ENCODE measurements at places on chromosomes 3 and 15.

GRCh38 chr3:112623213-112623612 lies 17.7 kb downstream of the CCDC80 start:
- no peak for DNase-seq

DNA sequence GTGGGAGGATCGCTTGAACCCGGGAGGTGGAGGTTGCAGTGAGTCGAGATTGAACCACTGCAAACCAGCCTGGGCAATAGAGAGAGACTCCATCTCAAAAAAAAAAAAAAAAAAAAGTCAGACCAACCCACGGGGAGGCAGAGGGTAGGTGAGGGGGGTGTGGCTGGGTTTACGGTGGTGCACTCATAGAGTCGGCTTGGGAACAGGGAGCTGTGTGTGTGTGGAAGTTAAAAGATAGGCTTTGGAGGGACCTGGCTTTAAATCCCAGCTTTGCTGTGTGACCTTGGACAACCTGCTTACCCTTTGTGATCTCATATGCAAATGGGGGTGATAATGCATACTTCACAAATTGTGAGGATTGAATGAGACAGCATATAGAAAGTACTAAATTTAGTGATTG lies 10.0 kb upstream of the ISLR2 start:
- DNase-seq, result no peak

GRCh38 chr3:135908225-135908624 lies 57.3 kb upstream of the PPP2R3A start:
- peak; percentile 89 for DNase-seq

DNA sequence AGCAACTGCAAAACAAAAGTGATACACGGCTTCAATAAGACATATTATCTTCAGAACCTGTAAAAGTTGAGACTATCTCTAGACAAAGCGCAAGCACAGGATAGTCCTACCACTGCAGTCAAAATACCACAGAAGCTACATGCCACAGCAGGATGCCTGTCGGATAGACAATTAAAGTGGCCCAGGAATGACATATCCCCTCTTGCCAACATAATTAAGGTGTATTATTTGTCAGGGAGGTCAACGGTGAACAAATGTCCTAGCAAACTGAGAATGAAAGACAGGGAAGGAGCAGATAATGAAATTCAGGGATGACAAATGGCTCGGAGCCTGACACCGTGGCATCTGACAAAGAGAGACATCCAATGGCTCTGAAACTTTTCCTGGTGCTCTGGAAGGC lies 185.7 kb downstream of the MECOM start:
- DNase-seq, result no peak

DNA sequence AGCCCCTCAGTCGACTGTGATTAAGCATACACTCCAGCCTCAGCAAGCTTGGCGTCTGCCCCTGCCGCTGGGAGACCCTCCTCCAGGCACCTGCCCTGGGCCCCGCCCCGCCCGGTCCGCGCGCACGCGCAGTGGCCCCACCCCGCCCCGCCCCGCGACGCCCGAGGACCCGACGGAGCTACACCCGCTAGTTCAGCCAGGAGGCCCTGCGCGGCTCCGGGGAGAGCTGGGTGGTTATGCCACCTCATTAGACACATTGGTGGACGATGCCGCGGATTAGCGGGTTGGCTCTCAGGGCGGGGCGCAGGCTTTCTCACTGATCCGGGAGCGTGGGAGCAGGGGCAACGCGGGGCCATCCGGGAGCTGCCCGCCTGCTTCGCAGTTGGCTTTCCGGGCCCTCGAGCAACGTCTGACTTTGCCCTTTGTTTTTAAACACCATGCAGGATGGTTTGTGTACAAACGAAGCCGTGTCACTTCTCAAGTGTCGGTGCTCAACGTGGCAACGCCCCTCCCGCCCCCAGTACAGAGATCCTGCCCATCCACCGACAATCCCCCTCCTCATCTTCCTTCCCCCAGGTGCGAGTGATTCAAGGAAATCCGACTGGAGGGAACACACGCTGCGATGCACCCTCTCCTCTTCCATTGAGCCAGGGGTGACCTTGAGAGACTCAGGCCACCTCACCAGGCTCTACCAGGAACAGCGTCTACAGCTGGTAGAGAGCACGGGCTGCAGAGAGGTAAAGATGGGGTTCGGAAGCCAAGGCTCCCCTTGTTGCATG lies 109.3 kb downstream of the SHQ1 start:
- peak; percentile 24 for DNase-seq

DNA sequence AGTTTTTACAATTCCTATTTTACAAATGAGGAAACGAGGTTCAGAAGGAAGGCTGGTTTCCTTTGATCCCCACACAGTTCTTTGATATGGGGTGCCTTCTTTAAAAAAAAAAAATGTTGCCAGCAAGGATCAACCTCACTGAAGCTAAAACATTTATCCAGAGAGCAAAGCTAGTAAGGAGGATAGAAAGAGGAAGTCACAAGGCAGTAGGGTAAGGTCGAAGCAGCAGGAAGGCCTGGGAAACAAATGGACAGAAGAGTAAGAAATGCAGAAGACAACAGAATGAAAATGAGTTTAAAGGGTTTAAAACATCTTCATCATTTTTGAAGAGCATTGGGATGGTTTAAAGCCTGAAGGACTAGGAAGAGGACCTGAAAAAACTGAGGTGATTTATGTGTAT lies 30.6 kb upstream of the CP start:
- no peak for DNase-seq

DNA sequence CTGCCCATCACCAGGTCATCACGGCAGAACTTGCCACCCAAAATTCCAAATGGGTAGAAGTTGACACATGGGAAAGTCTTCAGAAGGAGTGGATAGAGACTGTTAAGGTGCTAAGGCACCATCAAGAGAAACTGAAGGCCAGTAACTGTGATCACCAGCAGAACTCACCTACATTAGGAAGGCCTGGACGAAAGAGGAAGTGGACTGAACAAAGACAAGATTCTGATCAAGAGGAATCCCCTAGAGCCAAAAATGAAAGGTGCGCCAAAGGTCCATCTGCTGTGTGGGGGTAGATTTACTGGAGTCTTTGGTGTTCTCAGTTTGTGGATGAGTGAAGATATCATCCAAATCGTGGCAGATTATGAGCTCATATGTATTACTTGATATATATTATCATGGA lies 46.3 kb upstream of the P3H2 start:
- no peak for DNase-seq

GRCh38 chr3:39051649-39052561 lies at the start of the genes SCN11A and WDR48:
SCN11A (minus strand) TSS chr3:39051944; CDS start chr3:38950362, 101,582 bp downstream.
WDR48 (plus strand) TSS chr3:39052016; CDS start chr3:39052026, 10 bp downstream.
- peak; percentile 88 for DNase-seq

- DNase-seq, result no peak
These were observed 318.5 kb downstream of the NTRK3 start for GRCh38 chr15:87938031-87938430.

DNA sequence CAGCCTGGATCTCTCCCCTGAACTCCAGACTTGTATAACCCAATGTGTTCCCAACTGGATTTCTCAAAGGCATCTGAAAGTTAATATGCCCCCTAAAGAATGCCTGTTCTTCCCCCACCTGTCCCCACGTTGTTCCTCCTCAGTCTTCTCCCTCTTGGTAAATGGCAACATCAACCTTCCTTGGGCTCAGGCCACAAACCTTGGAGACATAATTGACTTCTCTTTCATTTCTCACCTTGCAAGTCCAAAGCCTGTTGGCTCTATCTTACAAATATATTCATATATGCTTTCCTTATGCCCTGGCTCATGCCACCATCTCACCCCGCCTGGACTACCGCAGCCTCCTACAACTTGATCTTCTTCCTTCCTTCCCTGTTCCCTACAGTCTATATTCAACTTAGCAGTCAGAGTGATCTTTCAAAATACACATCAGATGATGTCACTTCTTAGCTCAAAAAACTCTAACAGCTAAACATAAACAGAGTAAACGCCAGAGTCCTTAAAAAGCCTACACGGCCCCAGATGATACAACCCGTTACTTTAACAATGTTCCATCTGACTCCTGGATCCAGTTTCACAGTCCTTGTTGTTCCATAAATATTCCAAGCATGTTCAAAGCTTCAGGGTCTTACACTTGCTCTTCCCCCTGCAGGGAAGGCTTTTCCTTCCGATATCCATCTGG lies 66.2 kb downstream of the ETV5 start:
- no peak for DNase-seq

- DNase-seq, result no peak
These were observed 339.5 kb upstream of the DNAJC19 start for GRCh38 chr3:181329024-181329423.

DNA sequence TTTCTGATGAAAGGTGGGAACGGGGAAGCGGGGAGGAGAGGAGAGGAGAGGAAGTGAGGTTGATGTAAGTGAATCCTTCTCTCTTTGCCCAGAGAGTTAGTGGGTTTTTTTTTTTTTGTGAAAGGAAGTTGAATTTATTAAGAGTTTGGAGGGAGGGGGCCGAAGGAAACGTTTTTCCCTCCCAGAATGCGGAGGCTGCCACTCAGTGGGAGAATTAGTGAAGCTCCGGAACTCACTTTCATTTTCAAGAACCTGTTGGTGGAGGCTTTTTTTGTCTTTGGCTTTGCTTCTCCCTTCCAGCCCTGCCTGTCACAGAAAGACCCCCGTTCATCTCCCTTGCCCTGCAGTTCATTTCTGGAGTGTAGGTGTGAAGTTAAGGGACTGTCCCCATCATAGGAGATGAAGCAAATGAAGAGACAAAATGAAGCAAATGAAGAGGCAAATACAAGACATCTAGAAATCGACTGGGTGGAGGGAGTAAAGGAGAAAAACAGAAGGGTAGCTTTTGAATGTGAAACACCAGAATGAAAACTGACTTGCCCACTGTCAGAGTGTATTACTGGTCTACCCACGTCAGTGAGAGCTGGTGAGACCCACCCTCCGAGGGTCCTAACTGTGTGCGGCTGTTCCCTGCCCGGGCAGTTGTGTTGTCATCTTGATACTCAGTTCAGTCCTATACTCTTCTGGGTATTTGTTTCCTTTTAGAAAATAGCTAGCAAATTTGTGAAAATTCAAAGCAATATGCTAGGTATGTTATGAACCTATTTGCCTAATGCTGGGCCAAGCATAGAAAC lies 91.5 kb downstream of the ITPR1 start:
- DNase-seq, result no peak

DNA sequence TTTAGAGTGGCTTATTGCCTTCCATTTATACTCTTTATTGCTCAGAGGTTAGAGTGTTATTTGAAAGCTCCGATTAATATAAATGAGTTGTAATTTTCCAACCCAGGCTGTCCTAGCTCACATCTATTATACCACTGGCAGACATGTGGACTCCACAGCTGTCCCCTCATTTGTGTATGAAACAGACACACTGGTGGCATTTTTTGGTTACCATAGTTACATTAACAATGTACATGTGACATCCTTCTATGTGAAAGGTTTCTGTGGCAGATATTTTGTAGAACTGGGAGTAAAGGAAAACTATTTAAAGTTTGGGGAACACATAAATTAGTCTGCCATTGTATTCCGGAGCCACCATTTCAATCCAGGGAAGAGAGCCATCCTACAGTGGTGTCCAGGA lies 5.3 kb downstream of the LRRN1 start:
- DNase-seq, result no peak

DNA sequence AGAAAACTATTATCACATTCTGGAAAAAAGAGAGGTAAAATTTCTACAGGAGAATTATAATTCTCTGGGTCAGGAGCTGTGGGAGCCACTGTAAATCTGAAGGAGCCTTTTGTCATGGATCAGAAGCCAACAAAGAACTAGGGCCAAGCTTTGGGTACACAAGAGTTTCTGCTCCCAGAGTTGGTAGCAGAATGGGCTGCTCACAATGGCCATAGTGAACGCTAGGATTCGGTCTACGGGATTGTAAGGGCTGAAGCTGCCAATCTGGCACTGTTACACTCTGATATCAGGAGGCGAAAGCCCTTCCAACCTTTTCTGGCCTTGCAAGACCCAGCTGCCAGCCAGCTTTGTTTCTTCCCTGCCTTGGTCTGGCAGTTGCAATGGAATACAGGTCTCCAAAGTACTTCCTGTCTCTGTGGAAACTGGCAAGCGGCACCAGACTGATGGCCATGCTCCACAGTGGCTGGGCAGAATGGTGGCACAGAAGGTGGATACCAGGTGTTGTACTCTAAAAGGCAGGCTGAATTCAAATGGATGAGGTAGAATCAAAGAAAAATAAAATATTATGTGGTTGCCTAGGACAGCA lies 831.7 kb downstream of the CADM2 start:
- DNase-seq, result no peak

DNA sequence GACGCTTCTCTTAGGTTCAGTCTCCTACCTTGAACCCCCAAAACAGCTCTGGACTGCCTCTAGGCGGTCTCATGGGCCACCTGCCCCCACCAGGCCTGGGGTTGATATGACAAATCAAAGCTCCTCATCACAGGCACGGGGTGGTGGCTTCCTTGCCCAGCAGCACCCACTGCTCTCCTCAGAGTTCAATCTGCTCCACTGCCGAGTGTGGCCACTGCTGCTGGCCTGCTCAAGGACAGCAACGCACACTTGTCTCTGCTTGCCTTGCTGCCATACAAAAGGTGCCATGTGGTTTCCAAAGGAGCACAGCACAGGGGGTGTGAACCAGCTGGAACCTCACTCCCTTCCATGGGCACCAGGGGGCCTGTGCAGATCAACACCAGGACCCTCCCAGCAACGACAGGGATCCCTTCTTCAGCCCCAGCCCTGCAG lies 10.2 kb downstream of the KBTBD13 start:
- DNase-seq, result peak; percentile 46

DNA sequence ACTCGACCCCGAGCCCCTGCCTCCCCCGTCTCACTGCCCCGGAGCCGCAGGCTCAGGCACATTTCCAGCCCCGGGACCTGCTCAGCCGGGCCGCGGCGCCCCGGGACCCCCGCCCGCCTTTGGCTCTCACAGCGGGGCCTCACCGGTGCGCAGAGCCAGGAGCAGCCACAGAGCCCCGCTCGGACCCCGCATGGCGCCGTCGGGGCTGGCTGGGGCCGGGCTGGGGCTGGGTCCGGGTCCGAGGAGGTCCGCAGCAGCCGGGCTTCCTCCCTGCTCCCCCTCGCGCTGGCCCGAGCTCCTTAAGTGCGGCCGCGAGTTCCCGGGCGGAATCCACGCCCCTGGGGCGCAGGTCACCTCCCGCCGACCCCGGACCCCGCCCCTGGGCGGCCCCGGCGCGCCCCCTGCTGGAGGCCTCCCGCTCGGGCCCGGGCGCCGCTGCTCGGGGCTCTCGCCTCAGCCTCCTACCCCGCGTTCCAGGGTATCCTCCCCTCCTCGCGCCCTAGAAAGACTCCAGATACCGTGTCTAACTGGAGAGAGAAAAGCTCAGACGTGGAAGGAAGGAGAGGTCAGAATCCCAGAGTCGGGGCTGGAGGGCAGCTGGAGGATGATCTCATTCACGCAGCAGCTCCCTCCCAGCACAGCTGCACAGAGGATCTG lies at the start of gene MELTF:
TSS of gene MELTF (minus strand) at position 307 of the 657 bp plus-strand sequence. CDS start at position 192, 115 bp downstream.
- DNase-seq, result peak; percentile 22

GRCh38 chr3:61186030-61186429 lies 65.2 kb downstream of the FHIT start:
- DNase-seq, result no peak

GRCh38 chr15:37253877-37254276 lies 153.5 kb upstream of the MEIS2 start:
- DNase-seq, result no peak

GRCh38 chr3:141353652-141354495 lies 14.4 kb upstream of the ZBTB38 start:
- DNase-seq, result peak; percentile 88

DNA sequence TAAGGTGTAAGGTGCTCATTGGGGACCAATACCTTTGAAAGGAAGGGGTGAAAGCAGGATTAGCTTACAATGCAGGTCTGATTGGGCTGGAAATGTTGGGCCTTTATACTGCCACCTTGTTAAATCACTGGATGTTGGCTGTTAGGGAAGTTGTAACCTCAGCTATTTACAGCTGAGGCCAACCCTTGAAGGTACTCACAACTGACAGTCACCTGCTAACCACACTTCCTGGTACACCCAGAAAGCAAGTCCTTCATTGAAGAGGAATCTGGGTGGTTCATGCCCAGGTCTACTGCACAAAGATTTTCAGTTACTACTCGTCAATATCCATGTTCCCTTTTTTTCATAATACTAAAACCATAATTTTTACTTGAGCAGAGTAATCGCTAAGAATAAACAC lies 65.4 kb upstream of the CLDN18 start:
- DNase-seq, result no peak
